Activated naive CD4-positive, alpha-beta T cell treated with anti-CD3 and anti-CD28 coated beads for 36 hours (primary cell): ENCODE measurements at places on chromosomes 4 and X. TPM values are rescaled to one million over a fixed set of nuclear protein-coding genes. Genes with fewer than 3 reads are reported as not detected.

DNA sequence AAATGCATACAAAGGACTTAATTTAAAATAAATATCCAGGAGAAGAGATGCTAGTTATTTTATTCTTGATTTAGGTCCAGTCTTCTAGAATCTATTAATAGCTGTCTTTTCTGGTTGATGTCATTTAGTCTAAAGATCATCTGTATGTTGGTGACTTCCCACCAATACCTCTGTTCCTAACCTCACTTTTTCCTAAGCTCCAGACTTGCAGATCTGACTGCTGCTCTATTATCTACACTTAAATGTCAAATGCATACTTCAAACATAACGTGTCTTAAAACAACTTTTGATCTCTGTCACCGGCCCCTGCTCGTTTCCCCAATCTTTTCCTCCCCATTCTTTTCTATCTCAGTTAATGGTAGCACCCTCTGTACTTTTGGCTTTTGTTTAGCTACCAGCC, 133.3 kb downstream of the STIM2 start:
- peak; percentile 29 for DNase-seq

The DMD gene
- total RNA-seq, result 0.14 TPM

GRCh38 chrX:128769495-128769894, 717.3 kb upstream of the ACTRT1 start:
- no peak for DNase-seq

GRCh38 chrX:110171442-110171841, 146.4 kb downstream of the AMMECR1 start:
- DNase-seq, result no peak

The SOD3 gene
- total RNA-seq, result not detected

The SPIN2A gene
- total RNA-seq, result 0.74 TPM

DNA sequence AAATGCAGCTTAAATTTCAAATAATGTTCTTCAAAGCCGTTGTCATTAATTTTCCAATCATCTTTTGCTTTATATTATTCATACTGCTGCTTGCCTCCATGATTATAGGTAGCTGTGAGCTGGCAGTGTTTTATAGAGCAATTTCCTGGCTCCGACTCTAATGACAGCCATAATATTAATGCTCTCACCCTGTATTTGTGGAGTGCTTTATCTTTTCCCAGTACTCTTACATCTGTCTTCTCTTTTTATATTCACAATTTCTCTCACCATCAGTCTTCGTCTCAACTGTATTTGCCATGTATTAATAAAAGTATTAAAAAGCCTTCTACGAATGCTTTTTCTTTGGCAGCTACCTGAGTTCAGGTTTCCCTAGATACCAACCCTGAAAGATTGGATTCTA, 21.0 kb downstream of the ATXN3L start:
- DNase-seq, result no peak

DNA sequence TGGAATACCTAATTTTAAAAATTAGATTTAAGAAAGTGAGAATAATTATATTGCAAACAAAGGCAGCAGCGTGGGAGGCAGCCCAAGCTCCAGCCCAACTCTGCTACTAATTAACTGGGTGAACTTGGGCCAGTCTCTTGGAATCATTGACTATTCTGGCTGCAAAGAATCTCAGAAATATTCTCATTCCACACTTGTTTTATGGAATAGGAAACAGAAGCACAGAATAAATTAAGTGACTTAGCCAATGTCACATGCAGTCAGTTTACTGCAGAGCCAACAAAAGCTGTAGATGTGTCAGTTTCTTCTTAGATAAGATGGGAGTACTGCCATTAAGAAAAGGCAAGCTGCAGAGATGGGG, 132.6 kb upstream of the FAM9B start:
- DNase-seq, result no peak

The BEX2 gene
- total RNA-seq, result 16.0 TPM

DNA sequence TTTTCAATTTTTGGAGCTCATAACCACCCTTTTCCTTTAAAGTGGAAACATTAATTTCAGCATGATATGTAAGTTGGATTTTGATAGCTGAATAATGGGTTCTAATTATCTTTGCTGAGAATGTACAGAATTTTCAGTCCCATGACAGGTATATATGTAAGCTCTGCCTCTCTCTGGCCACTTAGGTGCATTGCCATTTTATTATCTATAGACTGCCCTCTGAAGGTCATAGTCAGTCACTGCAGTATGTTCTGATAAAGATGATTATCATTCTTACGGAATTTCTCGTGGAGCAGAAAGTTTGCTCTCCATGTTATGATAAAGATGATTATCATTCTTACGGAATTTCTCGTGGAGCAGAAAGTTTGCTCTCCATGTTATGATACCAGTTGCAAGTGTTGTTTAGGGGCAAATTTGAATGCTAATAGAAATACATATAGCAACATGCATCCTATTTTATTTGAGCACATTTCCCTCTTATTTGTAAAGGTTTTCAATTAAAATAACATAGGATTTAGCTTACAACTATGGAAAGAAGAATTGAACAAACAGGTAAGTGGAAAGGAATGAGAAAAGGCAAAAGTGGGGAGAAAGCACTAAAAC, 10.4 kb downstream of the AFP start:
- DNase-seq, result peak; percentile 4

GRCh38 chrX:41933546-41933945, 10.2 kb upstream of the CASK start:
- no peak for DNase-seq

The TAPT1 gene
- total RNA-seq, result 48.9 TPM

- no peak for DNase-seq
These were observed 204.8 kb downstream of the LDB2 start for GRCh38 chr4:16693641-16694040.

GRCh38 chrX:25754399-25754798, 383.7 kb upstream of the MAGEB18 start:
- DNase-seq, result no peak

DNA sequence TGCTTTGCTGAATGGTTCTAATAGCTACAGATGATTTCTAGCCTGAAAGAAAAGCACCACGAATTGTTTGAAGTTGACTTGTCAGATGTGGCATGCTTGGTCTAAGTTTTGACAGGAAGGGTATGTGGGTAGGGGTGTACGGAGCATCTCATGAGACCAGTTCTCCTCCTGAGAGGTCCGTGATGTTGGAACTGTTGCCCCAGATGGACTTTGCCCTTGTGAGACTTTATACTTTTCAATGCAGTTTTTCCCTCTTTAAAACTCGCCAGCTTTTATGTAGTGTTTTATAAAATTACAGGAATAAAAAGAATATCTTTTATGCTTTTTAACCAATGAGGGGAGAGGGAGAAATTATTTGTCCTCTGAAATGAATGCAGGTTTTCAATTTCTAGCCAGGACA, 16.6 kb upstream of the XG start:
- DNase-seq, result no peak

GRCh38 chr4:56434599-56435139, 746 bp downstream of the PPAT start:
- peak; percentile 52 for DNase-seq

GRCh38 chr4:99960648-99961047, 10.6 kb upstream of the H2AZ1 start:
- DNase-seq, result no peak

- peak; percentile 65 for DNase-seq
These were observed 308.0 kb downstream of the PPP3CA start for GRCh38 chr4:101039367-101039766.

DNA sequence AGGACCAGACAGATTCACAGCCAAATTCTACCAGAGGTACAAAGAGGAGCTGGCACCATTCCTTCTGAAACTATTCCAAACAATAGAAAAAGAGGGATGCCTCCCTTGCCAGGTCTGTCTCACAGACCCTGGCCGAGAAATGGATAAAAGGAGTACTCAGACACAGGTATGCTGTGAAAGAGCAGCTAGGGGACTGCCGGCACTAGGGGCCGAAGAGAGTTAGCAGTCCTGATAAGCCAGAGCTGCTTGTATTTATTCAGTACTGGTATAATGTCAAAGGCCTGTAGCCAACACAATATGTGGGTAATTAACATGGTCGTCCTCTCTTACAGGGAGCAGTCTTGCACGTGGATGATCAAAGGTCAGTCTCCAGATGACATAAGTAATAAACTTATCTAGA, 1042.1 kb upstream of the LCORL start:
- no peak for DNase-seq

GRCh38 chr4:623914-624566, 1.3 kb upstream of the PDE6B start:
- DNase-seq, result no peak

- DNase-seq, result no peak
These were observed 1002.0 kb upstream of the PCDH7 start for GRCh38 chr4:29718136-29718535.

The ZBTB33 gene
- total RNA-seq, result 12.1 TPM

DNA sequence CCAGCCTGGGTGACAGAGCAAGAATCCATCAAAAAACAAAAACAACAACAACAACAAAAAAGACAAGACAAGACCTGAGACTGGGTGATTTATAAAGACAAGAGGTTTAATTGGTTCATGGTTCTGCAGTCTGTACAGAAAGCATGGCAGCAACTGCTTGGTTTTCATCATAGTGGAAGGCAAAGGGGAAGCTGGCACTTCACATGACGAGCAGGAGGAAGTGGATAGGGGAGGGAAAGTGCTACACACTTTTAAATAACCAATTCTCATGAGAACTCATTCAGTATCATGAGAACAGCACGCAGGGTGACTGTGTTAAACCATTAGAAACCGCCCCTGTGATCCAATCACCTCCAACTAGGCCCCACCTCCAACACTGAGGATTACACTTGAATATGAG, 28.4 kb upstream of the SLC10A7 start:
- no peak for DNase-seq

DNA sequence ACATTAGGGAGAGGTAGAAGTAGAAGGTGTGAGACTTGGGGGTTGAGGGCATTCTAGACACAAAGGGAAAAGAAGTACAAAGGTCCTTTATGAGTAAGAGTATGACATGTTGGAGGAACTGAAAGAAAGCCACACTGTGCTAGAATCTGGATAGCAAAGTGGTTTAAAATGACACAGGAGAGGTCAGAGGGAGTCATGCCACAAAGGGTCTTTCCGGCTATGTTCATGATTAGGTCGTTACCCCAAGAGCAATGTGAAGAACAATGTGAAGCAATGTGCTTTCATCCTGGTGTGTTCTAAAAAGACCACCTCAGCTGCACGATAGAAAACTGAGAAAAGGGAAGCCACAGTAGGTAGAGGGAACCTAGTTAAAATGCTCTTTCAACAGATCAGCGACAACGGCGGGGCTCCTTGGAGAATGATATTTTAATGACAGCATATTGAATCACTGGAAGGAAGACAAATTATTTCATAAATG, 29.2 kb downstream of the SMIM14 start:
- no peak for DNase-seq

The ASMT gene
- not detected for total RNA-seq

GRCh38 chr4:137819964-137820383, 287.7 kb upstream of the PCDH18 start:
- no peak for DNase-seq

The CXorf49 gene
- total RNA-seq, result not detected

DNA sequence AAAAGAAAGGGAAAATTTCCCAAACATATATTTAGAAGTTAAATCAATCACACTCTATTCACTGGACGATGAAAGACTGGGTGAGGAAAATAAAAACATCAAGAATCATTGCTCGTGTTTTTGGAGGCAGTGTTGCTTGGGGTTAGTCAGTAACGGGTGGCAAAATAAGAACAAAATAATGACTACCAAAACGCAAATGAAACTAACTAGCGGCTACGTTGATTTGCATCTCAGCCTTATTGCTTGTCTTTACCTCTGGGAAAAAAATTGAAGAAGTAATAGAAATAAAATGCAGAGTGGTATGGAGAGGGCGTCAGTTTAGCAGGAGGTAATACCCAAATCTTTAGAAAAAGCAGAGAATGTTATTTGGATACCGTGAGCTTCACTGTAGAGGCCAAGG, 86.4 kb upstream of the SORBS2 start:
- DNase-seq, result no peak

- no peak for DNase-seq
These were observed 271.5 kb upstream of the FAM241A start for GRCh38 chr4:111873801-111874200.

The XKRX gene
- total RNA-seq, result 0.64 TPM

The FMR1NB gene
- not detected for total RNA-seq

The OTC gene
- not detected for total RNA-seq

GRCh38 chr4:38804654-38805295, at the start of gene TLR1:
TLR1 (minus strand) TSS chr4:38804791; CDS start chr4:38798831, 5,960 bp downstream.
- peak; percentile 30 for DNase-seq

The SPANXD gene
- total RNA-seq, result not detected

DNA sequence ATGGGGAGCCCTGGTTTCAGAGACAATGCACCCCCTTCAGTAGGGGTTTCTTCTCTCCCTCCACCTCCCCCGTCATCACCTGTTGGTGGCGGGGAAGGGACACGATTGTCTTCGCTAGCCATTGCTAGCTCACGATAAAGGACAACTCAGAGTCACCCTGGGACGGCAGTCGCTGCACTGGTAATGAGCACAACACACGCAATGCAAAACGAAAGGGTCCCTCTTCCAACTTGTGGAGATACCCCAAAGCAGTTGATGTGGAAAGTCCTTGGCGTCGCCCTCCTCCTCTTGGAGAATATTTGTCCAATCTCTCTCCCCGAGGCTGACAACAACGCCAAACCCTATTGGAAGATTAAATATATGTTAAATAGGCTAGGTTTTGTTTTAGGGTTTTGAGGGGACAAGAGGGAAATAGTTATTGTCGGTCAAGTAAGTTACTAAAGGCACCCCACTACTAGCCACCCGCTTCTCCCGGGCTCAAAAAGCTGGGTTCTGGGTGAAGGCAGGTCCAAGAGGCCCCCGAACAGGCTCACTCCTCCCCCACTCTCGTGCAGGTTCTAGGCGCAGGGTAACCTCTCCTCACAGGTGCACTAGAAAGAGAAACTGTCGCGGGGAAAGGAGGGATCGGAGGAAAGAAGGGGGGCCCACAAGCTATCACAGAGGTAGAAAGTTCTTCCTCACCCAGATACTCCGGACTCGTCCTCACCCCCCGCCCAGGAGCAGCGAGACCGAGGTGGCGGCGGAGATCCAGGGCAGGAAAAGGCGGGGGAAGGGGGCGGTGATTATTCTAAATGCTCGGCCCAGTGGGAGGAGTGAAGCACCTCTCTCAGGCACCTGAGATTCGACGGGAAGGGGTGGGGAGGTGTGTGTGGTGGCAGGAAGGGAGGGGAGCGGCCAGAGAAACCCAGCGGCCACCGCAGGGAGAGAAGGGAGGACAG, at the start of gene LRBA:
TSS of gene LRBA (minus strand) at position 764 of the 938 bp plus-strand sequence. CDS start at position 122, 642 bp downstream.
- peak; percentile 91 for DNase-seq

The ASB12 gene
- 0.17 TPM for total RNA-seq

DNA sequence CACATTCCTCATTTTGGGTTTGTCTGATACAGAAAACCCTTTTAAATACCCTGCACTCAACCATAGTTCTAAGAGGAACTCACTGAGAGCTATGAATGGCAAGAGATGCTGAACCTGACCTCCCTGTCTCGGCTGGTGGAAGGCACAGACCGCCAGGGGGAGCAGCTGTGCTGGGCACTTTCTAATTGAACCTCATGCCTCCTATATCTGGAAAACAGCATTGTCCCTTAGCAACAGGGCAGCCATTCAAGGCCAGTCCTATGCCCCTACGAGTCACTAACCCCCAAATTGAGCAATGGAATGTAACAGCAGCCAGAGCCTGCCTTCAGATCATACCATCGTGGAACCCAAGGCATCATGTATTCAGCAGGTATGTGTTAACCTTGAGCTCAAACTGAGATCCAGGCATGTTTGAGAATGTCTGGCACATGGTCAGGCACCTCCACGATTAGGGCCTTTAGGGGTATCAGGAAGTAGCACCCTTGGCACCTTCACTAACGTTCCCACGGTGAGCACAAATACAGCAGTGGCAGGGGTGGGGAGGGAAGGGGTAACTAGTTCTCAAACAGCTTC, 5.1 kb downstream of the USP27X start:
- DNase-seq, result peak; percentile 73

GRCh38 chr4:176259330-176260090, 9.5 kb downstream of the ASB5 start:
- DNase-seq, result no peak

- no peak for DNase-seq
These were observed 106.1 kb downstream of the GALNTL6 start for GRCh38 chr4:171919314-171919713.

The ZNF711 gene
- 0.79 TPM for total RNA-seq

The CLGN gene
- total RNA-seq, result 0.10 TPM
